ENCODE measurements at places on chromosomes 16 and 17.
A peak's percentile ranks its signal among the peaks of the same experiment; 100 is the strongest.

DNA sequence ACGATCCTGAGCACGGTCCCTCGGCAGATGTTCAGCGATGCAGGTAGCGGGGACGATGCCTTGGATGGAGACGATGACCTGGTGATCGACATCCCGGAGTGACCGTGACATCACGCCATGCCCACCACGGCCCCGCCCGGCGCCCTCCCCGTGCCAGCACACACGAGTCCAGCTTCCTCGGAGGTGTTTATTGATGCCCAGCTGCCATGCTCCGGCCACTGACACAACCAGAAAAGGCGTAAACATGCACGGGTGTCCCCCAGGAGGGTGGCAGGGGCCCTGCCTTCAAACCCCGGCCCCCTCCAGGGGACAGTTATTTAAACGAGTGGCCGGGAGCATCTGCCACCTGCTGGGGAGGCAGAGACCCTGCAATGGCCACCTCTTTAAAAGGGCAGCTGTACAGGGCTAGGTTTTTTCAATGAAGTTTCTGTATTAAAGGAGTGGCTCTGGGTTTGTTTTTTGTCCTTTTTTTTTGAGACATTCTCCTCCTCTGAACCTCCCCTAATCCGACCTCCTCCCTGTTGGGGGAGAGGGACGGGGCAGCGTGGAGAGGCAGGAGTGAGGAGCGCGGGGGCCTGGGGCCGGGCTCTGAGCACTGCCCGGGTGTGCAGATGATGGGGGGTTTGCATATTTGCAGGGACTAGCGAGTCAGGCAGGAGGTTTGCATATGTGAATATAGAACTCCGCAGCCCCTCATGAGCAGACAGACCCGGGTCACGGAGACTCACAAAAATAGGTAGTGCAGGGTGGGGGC, 5.3 kb downstream of the DOC2A start:
- DNase-seq: peak; percentile 46

GRCh38 chr16:89502081-89502843, 5.9 kb upstream of the SPG7 start:
- DNase-seq: no peak

DNA sequence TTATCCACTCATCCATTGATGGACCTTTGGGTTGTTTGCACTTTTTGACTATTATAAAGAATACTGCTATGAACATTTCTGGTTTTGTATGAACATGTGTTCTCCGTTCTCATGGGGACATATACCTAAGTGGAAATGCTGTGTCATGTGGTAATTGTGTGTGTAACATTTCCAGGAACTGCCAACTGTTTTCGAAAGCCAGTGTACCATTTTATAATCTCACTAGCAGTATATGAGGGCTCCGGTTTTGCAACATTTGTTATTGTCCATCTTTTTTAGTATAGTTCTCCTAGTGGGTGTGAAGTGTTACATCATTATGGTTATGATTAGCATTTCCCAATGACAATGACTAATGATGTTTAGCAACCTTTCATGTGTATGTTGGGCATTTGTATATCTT, 5.1 kb upstream of the TRIM25 start:
- DNase-seq: no peak

- DNase-seq: no peak
Observed at GRCh38 chr17:3641717-3642486, 5.3 kb downstream of the CTNS start.

- no peak for DNase-seq
Observed at GRCh38 chr16:2970563-2970962, 1.4 kb downstream of the PAQR4 start.

DNA sequence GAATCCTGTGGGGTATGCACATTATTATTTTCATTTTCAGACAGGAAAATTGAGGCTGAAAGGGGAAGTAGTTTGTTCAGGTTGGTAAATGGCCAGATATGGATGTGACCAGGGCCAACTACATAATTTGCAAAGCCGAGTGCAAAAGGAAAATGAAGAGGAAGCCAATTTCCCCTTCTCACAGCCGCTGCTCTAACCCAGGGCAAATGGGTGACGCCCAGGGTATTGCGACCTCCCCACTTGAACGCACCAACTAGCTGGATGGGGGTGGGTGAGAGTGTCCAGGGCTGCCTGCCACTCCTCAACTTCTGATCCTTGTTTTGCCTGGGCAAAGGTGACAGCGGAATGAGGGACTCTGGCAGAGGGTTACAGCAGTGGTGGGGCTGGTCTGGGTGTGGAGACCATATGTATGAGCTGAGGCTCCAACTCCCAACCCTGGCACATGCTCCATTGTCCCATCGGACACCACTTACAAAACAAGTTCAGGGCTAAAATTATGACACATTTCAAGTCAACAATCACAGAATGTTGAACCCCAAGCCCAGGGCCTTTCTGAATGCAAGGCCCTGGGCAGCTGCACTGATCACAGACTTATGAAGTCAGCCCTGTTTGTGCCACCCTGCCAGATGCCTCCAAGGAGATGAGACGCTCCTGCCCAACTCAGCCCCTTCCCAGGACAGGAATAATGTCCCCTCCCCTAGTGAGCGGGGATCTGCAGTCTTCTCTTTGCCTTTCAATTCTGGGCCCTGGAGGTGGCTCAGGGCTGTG, 1.7 kb downstream of the ANKRD40CL start:
- DNase-seq: no peak

DNA sequence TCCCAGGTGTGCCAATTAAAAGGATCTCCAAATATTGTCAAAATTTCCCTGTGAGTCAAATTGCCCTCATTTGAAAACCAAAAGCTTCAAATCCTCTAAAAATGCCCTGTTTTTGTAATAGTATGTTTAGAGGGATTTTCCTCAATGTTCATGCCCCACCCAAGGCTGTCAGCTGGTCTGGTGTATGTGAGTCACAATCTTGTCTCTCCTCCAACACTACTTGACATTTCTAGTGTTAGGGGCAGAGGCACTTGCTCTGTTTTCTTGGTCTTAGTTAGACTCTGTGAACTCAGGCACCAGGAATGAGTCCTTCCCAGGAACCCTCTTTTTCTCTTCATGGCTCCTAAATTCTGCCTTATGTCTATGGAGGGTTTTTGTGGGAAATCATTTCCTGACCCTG, 634.8 kb downstream of the KCNJ2 start:
- DNase-seq: no peak

DNA sequence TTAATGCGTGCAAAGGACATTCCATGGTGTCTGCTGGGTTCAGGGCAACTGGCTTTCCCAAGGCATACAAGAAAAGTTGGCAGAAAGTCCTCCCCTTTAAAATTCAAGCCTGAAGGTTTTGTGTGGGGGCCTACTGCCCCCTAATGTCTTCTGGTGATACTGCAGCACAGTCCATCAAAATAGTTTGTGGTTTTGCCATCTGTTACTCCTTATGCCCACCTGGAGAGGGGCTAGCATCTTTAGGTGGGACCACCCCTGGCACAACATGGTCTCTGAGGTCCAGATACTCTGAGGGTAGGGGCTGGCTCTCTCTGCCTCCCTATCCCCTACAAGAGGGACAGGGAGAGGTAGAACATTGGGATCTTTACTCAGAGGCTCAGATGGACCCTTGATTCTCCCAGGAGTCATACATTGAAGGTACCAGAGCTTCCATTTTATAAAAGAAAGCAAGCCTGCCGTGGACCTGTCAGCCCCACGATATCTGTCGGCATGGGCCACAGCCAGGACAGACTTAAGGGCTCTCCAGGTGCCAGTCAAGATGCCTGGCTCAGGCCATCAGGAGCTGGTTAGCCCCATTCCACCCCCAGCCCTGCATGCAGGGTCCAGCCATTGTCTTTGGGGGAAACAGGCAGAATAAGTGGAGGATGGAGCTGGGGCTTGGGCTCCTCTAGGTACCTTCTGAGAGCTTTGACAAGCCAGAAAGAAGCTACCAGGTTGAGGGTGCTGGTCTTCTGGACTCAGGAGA, 6.3 kb downstream of the ESRP2 start:
- DNase-seq: peak; percentile 78

DNA sequence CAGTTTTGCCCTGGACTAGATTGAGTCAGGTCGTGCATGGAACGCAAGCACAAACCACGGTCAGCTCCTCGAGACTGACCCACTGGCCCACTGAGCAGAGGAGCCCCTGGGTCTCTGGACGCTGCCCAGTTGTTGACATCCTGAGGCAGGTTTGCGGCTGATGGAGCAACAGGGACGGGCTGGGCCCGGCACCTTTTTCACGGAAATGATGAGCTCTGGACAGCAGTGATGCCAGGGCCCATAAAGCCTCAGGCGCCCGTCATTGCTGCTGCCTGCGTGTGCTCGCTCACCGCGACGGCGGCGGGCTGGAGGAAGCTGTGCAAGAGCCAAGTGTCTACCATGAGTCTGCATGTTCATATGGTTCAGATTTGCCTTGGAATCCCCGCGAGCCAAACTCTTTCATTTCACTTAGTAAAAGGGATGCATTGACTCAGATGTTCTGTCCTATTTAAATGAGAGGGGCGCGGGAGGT, 30.8 kb upstream of the CRISPLD2 start:
- no peak for DNase-seq

DNA sequence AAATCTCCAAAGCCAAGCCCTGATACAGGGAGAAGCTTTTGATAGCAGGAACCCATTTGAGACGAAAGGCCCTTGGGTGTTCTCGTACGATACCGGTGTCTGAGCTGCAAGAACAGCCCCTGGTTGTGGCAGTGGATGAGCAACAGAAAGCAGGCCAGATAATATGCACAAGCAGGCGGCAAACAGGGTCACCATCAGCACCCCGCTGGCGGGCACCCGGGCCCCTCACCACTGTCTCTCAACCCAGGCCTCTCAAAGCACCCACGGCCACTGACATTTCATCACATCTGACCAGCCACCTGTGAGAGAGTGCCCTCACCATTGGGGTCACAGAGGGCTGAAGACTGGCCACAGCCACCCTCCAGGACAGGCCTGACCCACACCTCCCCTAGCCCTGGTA, 230.4 kb downstream of the C16orf78 start:
- DNase-seq: no peak

DNA sequence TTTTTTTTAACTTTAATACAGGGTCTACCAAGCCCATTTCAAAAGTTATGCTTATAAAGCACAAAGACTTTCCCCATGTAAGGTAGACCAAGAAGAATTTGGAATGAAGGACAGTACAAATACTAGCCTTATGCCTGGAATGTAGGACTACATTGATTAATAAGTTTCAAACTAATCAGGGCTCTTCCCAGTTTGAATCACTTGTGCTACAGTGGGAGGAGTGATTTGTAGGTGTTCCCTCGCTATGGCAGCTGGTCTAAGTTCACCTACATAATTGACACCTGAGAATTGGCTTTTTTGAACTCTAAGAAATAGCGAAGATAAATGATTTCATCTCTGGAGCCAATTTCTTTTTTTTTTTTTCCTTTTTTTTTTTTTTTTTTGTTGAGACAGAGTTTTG, 18.6 kb downstream of the TMEM238L start:
- no peak for DNase-seq

GRCh38 chr16:14077918-14078317, 6.8 kb downstream of the MRTFB start:
- DNase-seq: peak; percentile 62

- DNase-seq: no peak
Observed at GRCh38 chr16:1917665-1918350, 407 bp downstream of the HS3ST6 start.

DNA sequence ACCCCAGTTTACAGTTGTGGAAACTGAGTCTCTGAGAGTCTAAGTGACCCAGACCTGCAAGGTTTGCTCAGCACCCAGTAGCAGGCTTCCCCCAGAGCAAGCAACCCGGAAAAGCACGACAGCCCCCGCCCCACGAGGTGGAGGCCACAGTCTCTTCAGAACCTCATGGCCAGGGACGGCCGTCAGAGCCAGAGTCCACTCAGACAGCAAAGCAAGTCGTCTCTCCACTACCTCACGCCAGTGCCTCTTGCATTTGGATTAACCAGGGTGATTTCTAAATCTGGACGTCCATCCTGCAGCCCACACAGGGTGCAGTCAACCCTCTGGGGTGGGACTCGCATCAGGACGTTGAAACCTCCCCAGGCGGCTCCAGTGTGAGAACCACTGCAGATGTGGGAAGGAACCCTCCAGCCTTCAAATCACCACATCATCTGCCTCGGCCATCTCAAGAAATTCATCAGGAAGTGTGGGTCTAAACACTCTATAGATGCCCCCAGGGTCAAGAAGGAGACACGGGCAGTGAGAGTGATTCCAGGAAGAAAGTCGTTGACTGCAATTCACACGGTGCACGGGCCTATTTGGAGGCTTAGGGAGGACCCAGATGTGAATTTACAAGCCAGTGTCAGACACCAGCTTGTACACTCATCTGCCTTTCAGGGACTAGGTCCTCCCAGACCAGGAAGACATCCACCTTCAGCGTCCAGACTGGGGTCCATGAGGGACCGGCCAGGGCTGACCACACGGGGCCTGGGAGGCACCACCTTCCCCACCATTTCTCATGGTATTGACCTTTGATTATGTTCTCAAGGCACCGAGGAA, 20.2 kb upstream of the RBFOX3 start:
- no peak for DNase-seq

DNA sequence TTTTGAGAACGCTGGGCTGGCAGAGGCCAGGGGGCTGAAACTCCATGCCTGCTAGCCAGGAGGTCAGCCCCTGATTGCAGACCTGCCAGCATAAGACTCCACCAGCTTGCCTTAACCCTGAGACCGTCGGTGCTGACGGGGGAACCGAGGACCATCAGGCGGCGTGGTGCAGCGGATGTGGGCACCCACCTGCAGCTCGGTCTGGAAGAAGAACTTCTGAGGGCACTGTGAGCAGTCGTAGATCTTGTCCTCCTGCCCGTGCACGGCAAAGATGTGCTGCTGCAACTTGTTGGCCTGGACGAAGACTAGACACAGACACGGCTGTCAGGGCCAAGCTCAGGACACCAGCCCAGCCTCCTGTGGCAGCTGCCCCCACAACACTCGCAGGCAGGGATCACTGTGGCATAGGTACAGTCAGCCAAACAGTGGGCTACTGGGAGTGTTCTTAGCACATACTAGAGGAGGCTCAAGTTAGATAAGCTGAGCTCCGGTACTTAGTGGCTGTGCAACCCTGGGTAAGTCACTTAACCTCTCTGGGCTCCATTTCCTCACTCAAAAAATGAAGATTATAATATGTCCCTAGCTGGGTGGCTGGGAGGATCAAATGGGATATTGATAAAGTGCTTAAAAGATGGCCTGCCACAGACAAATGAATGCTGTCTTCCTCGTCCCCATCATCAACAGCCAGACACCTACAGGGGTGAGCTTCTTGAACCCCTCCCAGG, 150.0 kb downstream of the C16orf78 start:
- DNase-seq: no peak

- DNase-seq: no peak
Observed at GRCh38 chr17:34300652-34301370, 15.3 kb downstream of the CCL11 start.

- no peak for DNase-seq
Observed at GRCh38 chr17:21177401-21177800, 36.6 kb downstream of the TMEM11 start.

GRCh38 chr16:53456625-53457024, 22.4 kb downstream of the RBL2 start:
- no peak for DNase-seq

All from hematopoietic multipotent progenitor cell treated with erythropoietin and hydrocortisone succinate and interleukin-3 and kit ligand, for 15 days (in vitro differentiated cells).